ENCODE measurements at places on chromosomes 13 and 19.

DNA sequence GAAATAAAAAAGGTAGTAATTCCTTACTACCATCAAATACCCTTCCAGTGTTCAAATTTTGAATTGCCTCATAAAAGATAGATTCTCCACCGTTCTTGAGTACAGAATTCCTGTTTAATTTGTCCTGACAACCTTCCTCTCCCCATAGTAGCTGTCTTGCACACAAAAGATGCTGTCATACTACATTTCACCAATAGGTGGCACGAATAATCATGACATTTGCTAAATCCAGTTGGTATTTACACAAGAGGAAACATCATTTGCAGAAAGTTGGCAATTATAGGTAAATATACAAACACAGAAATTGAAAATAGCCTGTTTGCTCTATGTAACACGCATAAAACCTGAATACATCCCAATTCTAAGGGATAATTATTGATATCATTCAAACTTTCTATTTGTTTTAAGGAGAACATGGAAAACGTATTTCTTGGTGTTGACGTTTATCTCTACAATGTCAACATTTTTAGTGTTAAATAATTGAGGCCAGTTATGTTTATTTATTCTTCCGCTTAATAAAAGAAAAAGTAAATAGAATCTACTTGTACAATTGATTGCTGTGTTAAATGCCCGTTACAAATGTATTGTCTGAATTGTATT lies 58.3 kb upstream of the CLDN10 start:
- no peak for DNase-seq

- no peak for DNase-seq
These were observed 118.8 kb upstream of the SPATA13 start for GRCh38 chr13:24041651-24042225.

- DNase-seq, result no peak
These were observed 4.1 kb downstream of the TLE2 start for GRCh38 chr19:3024870-3025548.

GRCh38 chr19:38606131-38606530 lies 11.6 kb downstream of the MAP4K1 start:
- no peak for DNase-seq

- DNase-seq, result no peak
These were observed 2.4 kb upstream of the ADGRE5 start for GRCh38 chr19:14378890-14379289.

DNA sequence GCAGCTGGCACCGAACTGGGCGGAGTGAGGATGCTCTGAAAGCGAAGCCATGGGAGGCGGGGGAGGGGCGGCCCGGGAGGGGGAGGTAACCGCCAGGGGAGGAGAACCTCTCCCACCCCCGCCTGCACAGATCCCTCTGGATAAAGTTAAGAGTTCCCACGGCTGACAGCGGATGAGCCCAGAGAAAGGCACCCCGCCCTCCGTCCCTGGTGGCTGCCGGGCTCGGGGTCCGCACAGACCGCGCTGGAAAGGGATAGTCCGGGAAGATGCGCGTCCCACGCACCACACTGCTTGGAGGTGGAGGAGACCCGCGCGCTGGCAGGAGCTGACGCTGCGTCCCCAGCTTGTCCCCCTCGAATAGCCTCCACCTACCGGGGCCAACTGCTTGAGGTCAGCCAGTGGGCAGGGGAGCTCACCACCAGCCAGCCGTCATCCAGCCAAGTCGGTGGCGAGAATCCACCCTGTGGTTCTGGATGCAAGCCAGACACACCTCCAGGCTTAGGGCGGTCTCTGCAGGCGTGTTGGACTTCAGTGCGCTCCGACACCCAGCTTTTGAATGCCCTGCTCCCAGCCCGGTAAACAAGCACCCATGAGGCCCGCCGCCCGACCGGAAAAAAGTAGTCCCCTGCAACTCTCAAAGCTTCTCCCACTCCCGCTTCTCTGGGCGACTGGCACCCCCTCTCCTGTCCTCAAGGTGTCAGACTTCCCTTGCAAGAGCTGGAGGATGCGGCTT lies at the start of gene TRPC4:
Gene TRPC4 (minus strand): TSS at position 17 of the 733 bp plus-strand sequence. CDS start 86,439 bp downstream, outside the sequence.
- DNase-seq, result peak; percentile 2

DNA sequence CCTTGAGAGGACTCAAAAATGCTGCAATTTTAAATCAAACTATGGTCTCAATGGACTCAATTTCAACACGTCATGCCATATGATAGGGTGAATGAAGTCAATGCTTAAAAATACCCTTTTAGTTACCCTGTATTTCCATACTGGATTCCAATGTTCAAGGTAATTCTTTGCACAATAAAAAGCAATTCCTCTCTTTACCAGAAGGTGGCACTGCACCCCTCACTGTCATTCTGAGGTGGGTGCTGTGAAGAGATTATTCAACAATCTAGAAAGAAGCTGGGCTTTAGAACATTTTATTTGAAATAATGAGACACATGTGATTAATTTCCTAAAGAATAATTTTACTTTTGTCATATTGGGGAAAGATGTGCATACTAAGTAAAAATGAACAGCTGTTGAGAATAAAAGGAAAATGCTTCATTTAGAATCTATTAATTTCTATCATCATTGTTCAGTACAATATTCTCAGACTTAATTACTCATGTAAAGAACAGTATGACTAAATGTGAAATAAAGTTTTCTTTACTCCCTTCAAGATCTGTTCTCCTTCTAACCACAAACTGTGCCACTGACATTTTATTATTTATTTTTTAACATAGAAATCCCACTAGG lies 789.1 kb downstream of the GPC5 start:
- DNase-seq, result no peak

GRCh38 chr13:110183910-110184309 lies 123.0 kb downstream of the COL4A1 start:
- no peak for DNase-seq
